ENCODE measurements at places on chromosomes 5 and 9.

DNA sequence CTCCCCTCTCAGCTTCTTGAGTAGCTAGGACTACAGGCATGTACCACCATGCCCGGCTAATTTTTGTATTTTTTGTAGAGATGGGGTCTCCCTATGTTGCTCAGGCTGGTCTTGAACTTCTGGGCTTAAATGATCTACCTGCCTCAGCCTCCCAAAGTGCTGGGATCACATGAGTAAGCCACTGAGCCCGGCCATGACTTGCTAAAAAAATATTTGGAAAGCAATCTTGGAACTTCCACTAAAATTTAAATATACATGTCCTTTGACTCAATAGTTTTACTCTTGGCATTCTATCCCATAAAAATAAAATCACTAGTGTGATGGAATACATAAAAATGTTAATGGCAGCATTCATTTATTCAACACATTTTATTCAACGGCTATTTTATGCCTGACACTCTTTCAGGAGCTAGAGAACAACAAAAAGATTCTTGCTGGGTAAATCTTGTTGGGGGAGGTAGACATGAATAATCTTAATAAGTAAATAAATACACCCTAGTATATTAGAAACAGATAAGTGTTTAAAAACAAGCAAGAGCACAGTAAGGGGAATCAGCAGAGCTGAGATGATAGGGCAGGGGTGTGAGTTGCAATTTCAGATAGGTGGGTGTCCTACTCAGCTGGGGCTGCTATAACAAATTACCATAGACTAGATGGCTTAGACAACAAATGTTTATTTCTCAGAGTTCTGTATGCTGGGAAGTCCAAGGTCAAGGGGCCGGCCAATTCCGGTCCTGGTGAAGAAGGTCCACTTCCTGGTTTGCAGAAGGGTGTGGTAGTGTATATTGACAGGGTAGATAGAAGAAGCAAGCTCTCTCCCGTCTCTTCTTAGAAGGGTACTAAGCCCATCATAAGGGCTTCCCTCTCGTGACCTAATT lies 50.7 kb downstream of the KCNV2 start:
- DNase-seq: no peak

- DNase-seq: no peak
Observed at GRCh38 chr5:173075137-173075843, 19.1 kb downstream of the CREBRF start.

GRCh38 chr5:146794326-146795029 lies 84.1 kb downstream of the PPP2R2B start:
- no peak for DNase-seq

DNA sequence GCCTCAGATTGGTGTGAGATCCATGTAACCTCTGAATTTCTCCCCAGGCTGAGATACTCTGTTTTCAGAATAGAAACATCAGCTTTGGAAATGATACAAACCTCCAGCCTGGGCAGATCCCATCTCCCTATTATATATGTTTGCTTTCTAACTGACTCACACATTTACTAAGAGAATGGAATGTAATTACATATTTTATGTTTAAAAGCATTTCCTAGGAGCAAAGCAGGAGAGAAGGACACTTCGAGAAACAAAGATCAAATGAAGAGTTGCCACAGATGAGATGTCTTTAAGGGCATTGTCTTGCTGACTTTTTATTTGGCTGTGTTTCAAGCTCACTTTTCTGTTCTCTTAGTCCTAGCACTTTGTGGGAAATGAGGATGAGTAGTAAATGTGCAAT lies 96.3 kb downstream of the CDH18 start:
- no peak for DNase-seq

- DNase-seq: no peak
Observed at GRCh38 chr5:88092958-88093605, 175.6 kb downstream of the TMEM161B start.

- no peak for DNase-seq
Observed at GRCh38 chr5:72021651-72022357, 85.5 kb upstream of the MAP1B start.

GRCh38 chr5:177369645-177370440 lies 12.1 kb downstream of the RGS14 start:
- DNase-seq: no peak

- DNase-seq: no peak
Observed at GRCh38 chr9:18502546-18502945, 28.6 kb downstream of the ADAMTSL1 start.

- DNase-seq: no peak
Observed at GRCh38 chr9:120856700-120857099, 14.0 kb upstream of the PSMD5 start.

GRCh38 chr9:6889868-6890267 lies 132.1 kb downstream of the KDM4C start:
- no peak for DNase-seq

DNA sequence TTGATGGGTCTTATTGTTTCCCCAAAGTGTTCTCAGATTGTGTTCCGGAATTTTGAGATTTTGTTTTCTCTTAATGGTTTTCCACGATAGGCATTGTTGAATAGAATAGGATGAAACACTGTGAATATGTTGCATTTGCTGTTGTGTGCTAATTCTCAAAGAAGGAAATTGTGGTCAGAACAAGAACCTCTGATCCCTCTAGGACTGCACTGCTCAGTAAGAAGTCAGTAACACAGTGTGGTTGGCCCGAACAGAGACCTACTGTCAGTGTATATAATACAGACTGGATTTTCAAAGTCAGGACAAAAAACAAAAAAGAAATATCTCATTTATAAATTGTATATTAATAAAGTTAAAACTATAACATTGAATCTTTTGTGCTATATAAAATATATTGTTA lies 494.8 kb downstream of the MAT2B start:
- no peak for DNase-seq

GRCh38 chr5:154999865-155000264 lies 13.7 kb upstream of the KIF4B start:
- no peak for DNase-seq

GRCh38 chr9:99411068-99411467 lies 189.0 kb downstream of the SEC61B start:
- no peak for DNase-seq

DNA sequence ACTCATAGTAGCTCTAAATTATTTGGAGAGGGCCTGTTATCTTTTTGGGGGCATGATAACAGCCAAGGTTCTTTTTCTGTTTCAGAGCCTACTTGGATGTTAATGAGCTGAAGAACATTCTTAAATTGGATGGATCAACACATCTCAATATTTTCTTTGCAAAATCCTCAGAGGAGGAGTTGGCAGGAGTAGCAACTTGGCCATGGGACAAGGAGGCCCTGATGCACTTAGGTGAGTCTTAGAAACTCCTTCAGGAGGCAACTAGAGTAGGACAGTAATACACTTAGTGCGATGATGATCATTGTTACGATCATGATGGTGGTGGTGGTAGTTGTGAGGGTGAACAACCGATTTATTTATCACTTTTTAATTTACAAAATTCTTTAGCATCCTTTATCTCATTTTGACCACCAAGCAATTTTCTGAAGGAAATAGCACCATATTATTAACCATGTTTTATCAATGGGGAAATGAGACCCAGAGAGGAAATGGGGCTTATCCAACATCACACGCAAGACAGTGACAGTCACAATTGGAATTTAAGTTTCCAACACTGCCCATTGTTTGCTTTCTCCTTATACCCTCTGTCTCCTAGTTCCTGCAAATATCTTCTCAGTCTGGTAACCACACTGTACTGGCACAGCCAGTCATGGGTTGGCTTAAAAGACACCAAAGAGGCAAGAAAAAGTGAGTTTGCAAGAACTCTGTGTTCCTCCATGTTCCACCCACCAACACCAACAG lies 54.0 kb downstream of the PAPPA start:
- no peak for DNase-seq

- no peak for DNase-seq
Observed at GRCh38 chr5:143698574-143698973, 113.4 kb upstream of the HMHB1 start.

- DNase-seq: no peak
Observed at GRCh38 chr5:10192309-10192708, 57.4 kb downstream of the ATPSCKMT start.

GRCh38 chr5:154315756-154316155 lies 125.2 kb downstream of the GALNT10 start:
- DNase-seq: no peak

DNA sequence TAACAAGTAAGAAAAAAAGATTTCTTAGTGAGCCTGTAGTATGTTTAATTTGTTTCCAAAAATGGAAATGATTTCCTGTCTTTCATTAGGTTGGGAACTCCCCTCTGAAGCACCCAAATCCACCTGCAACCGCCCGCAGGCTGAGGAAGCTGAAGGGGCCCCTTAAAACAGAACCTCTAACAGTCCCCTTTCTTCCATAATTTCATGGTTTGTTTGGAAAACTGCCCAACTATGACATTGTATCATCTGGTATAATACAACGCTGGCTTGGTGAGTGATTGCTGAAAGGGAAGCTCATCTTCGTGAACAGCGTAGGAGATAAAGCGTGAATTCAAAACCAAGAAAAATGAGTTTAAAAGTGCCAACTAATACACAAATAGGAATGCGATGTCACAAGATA lies 215.5 kb downstream of the FSTL4 start:
- no peak for DNase-seq

DNA sequence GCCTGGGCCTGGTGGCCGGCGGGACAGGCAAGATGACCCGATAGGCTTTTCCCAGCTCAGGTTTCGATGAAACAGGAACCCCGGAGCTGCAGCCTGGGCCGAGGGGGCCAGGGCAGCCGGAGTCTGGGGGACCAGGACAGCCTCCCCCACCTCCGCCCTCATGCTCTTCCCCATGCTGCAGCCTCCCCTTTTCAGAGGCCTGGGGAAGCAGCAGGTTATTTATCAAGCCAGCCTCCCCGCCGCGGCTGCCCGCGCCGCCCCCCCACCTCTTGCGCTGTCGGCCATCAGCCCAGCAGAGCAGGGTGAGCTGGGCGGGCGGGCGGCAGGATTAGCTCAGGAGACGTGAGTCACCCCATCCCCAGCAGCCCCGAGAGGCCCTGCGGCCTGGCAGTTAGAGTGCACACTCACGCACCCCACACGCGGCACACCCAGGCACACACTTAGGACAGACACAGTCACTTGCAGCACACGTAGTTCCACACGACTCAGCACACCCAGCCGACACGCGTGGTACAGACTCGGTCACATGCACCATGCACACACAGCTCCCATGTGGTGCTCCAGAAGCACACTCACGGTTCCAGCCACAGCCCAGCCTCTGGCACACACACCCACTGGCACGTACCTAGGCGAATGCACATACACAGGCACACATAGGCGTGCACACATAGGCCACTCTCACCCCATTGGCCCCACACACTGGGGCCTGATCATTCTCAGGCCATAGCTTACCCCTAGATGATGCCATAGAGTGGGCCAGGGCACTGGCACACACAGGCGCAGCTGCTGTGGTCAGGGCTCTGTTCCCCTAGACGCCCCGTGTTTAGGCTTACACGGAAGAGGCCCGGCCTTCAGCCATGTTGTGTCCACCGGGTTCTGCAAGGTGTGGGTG lies 13.0 kb downstream of the CXXC5 start:
- peak; percentile 96 for DNase-seq

- DNase-seq: no peak
Observed at GRCh38 chr5:75620184-75620959, 9.1 kb downstream of the ANKDD1B start.

DNA sequence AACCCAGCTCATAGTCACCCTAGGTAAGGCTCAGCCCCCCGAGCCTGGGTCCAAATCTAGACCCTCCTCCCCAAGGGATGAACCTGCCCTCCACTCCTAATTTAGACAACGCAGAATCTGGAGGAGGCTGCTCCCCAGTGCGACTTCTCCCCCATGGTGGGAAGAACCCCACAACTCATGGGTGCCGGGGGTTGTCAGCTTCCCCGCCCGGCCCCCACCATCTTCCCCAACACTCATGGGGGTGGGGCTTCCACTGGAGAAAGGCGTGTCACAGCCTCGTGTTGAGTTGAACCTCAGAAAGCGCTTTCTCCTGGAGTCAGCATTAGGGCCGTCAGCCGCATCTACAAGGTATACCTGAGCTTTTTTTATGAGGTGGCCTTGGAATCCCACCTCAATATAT lies 66.9 kb downstream of the IRX2 start:
- no peak for DNase-seq

- no peak for DNase-seq
Observed at GRCh38 chr9:77521091-77521490, 127.0 kb downstream of the GNA14 start.

DNA sequence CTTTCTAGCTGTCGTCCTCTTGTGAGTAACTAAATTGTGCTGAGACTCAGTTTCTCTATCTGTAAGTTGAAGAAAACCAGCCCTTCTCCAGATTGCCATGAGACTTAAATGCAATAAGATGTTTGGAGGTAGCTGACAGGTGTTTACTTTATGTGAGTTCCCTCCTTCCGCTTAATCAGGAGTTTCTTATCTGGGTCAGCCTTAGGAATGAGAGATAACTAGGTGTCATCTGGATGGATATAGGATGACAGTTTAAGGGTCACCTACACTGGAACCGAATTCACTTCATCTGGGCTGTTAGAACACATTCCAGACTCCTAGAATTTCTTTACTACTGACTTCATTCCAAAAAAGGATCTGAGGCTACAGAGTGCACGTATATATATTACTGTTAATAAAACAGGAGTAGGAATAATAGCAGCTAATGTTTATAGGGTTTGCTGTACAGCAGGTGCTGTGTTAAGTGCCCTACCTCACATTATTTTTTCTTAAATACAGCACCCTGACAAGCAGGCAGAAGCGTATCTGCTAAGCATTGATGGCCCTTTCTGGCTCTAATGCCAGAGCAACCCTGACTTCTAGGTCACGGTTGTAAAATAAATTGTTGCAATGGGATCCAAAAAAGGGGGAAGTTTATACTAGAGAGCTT lies 30.0 kb upstream of the CPEB4 start:
- no peak for DNase-seq

GRCh38 chr9:124685217-124685616 lies 85.9 kb downstream of the NR6A1 start:
- no peak for DNase-seq

DNA sequence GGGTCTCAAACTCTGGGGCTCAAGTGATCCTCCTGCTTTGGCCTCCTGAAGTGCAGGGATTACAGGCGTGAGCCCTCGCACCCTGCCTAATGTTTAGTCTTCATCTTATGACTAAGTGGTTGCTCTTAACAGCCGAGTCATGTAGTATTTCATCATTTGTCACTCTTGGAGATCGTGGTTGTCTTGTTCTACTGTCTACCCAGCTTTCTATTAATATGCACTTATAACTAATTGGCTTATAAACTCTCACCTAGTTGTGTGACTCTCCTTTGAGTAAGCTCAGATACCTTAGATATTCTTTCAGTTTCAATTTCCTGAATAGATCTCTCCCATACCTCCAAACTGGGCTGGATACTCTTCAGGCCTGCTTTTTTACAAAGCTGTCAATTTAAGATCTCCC lies 19.9 kb downstream of the SLC44A1 start:
- no peak for DNase-seq

GRCh38 chr5:118544887-118545449 lies 443.4 kb downstream of the DTWD2 start:
- no peak for DNase-seq
